ENCODE measurements at places on chromosomes 3 and 15. TPM values are rescaled to one million over a fixed set of nuclear protein-coding genes. Genes with fewer than 3 reads are reported as not detected.

DNA sequence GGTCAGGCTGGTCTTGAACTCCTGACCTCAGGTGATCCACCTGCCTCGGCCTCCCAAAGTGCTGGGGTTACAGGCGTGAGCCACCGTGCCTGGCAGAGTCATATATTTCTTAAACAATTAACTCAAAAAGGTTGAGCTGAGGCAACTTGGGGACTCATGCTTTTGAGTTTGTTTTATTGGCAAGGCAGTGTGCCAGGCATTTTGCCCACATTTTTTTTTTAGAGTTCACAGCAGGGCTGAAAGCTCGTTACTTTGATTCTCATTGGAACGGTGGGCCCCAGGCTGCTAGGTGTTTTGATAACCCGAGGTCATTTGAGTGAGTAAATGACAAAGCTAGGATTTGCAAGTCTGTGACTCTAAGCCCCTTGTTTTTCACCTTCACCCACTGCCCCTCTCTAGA, 76.2 kb downstream of the CCK start:
- no peaks in the 10 kb centered on the region for H3K27me3 ChIP-seq
- peaks cover 13% of the 10 kb centered on the region for H3K36me3 ChIP-seq
- peaks cover 15% of the 10 kb centered on the region for H3K4me1 ChIP-seq
- DNase-seq: peak; percentile 74

GRCh38 chr15:25439369-25439836, 579 bp upstream of the UBE3A start:
- peaks cover 16% of the 10 kb centered on the region for H3K4me1 ChIP-seq
- H3K36me3 ChIP-seq: no peaks in the 10 kb centered on the region
- H3K4me3 ChIP-seq: peak overlapping the region; percentile 85
- H3K27me3 ChIP-seq: no peaks in the 10 kb centered on the region

DNA sequence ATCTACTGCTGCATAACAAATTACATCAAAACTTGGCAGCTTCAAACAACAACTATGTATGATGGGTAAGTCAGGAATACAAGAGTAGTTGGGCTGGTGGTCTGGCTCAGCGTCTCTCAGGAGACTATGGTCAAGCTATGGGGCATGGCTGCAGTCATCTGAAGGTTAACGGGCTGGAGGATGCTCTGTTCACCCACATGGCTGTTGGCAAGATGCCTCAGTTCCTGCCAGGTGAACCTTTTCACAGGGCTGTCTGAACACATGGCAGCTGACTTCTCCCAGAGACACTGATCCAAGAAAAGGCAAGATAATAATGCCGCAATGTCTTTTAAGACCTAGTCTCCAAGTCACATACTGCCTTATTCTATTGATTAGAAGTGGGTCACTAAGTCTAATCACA, 63.7 kb downstream of the GPR176 start:
- no peak for DNase-seq
- no peak overlapping the region for H3K27ac ChIP-seq
- H3K4me1 ChIP-seq: peaks cover 12% of the 10 kb centered on the region
- no peak overlapping the region for H3K4me3 ChIP-seq

DNA sequence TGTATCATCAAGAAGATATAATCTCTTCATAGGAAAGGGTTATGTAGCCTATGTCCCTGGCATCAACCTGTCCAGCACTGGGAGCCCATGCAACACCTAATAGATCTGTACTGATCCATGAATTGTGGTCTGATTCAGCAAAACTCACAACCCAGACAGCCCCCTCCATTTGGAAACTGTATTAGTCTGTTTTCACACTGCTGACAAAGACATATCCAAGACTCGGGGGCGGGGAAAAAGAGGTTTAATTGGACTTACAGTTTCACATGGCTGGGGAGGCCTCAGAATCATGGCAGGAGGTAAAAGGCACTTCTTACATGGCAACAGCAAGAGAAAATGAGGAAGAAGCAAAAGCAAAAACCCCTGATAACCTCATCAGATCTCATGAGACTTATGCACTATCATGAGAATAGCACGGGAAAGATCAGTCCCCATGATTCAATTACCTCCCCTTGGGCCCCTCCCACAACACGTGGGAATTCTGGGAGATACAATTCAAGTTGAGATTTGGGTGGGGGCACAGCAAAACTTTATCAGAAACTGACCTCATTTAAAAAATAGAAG, 83.3 kb downstream of the TRIM42 start:
- H3K4me1 ChIP-seq: no peaks in the 10 kb centered on the region
- no peak overlapping the region for H3K27ac ChIP-seq
- no peak for DNase-seq
- H3K4me3 ChIP-seq: no peak overlapping the region
- H3K27me3 ChIP-seq: no peaks in the 10 kb centered on the region

DNA sequence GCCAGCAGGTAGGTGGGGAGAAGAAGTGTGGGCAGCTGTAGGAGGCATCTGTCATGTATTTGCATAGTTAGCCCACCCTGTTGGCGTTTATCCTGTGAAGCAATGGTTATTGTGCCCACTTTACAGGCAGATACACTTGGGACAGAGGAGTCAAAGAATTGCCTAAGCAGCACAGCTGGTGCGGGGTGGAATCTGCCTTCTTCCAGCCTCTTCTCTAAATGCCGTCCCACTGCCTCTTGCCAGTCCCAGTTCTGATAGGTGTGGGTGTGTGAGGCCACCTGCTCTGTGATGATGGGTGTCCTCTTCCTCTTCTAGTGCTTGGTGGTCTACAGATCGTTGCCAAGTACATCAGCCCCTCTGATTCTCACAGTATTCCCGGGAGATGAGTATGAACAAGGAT, 80.9 kb downstream of the ABHD5 start:
- peaks cover 40% of the 10 kb centered on the region for H3K4me1 ChIP-seq
- no peaks in the 10 kb centered on the region for H3K27me3 ChIP-seq
- H3K36me3 ChIP-seq: no peaks in the 10 kb centered on the region
- no peak for DNase-seq
- H3K4me3 ChIP-seq: no peak overlapping the region
- H3K27ac ChIP-seq: no peak overlapping the region

DNA sequence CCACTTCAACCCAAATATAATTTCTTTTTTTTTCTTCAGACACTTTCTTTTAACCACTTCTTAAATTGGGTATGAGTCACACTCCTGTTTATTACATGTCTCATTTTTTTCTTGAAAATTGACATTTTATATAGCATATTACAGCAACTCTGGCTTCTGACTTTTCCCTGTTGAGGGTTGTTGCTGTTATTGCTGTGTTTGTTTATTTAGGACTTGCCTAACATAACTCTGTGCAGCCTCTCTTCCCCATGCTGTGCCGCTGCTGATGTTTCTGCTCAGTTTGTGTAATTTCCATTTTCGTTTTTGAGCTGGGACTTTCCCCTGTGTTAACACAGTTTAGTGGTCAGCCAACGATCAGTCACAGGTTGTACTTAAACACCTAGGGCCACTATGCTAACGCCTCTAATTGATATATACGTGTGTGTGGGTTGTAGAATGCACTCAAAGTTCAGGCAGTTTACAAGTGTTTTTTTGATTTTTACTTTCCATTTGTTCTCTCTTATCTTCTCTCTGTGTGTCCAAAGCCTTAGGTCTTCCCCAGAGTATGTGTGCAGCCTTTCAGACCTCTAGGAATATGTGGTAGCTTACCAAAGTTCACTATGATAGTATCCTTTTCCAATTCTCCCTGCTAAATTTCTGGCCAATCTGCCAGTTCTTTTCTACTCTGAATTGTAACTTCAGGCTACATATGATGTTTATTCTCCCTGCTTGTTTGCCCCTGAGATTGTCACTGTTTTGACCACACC, 337.2 kb downstream of the ZBTB20 start:
- no peak overlapping the region for H3K27ac ChIP-seq
- DNase-seq: no peak
- no peaks in the 10 kb centered on the region for H3K36me3 ChIP-seq
- no peak overlapping the region for H3K4me3 ChIP-seq
- no peaks in the 10 kb centered on the region for H3K4me1 ChIP-seq

DNA sequence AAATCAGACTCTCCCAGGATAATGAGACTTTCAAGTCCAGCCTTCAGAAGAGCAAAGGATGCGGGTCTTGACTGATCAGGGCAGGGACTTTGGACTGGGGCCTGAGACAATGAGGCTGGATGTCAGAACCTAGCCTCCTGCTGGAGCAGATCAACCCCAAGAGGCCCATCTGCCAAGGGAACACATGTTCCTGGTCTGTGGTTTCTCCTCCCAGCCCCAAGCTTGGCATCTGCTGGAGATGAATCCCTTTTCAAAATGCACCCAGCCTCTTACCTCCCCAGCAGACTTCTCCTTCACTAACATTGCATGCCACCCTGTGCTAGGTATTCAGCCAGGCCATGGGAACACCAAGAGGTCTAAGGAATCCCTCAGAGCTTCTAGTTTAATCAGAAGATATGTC, 43.7 kb upstream of the MFGE8 start:
- H3K36me3 ChIP-seq: no peaks in the 10 kb centered on the region
- H3K27ac ChIP-seq: no peak overlapping the region
- no peak for DNase-seq
- H3K4me1 ChIP-seq: no peaks in the 10 kb centered on the region

DNA sequence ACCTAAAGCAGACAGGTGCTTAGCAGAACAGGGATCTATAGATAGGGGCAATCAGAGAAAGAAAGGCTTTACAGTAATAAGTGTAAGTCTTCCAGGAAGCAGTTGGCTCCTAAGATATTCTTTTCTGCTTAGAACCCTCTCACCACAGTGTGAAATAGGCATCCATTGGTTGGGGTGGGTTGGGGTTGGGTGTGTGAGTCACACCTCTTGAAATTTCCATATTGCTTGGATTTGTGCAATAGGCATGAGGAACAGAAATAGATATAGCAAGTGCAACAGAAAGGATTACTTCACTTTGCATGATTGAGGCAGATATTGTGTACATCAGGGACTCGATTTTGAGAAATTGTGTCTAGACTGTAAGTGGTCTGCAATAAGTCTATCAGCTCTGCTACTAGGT, 200.1 kb upstream of the GAP43 start:
- no peak overlapping the region for H3K4me3 ChIP-seq
- DNase-seq: no peak
- H3K36me3 ChIP-seq: no peaks in the 10 kb centered on the region
- no peaks in the 10 kb centered on the region for H3K27me3 ChIP-seq

DNA sequence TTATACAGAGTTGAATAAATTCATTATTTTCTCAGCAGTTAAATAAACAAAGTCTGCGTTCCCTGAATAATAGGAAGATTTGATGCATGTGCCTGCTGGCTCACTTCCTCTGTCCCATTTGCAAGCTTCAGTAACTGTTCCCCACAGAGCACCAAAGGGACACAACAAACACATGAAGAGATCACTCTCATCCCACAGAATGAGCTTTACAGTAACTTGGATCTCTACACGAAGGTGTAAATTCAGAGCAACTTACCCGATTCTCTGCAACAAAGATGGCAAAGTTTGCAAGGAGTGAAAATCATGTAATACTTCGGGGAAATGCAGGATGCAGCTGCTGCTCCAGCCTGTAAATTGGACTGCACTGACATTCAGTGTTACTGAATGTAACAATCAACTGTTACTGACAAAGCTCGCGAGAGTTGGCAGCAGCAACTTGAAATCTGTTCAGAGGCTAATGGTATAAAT, at the start of gene BCHE:
BCHE (minus strand) TSS at position 366 of the 468 bp plus-strand sequence. CDS start 6,390 bp downstream, outside the sequence.
- H3K27me3 ChIP-seq: no peaks in the 10 kb centered on the region
- H3K4me1 ChIP-seq: no peaks in the 10 kb centered on the region
- H3K36me3 ChIP-seq: no peaks in the 10 kb centered on the region
- peak within 1 kb of the TSS; percentile 5 for H3K4me3 ChIP-seq
- H3K27ac ChIP-seq: no peak within 1 kb of the TSS

GRCh38 chr3:21062831-21063294, 688.1 kb downstream of the ZNF385D start:
- H3K36me3 ChIP-seq: no peaks in the 10 kb centered on the region
- H3K4me1 ChIP-seq: no peaks in the 10 kb centered on the region
- no peak overlapping the region for H3K4me3 ChIP-seq
- H3K27ac ChIP-seq: no peak overlapping the region
- H3K27me3 ChIP-seq: no peaks in the 10 kb centered on the region
- DNase-seq: no peak

DNA sequence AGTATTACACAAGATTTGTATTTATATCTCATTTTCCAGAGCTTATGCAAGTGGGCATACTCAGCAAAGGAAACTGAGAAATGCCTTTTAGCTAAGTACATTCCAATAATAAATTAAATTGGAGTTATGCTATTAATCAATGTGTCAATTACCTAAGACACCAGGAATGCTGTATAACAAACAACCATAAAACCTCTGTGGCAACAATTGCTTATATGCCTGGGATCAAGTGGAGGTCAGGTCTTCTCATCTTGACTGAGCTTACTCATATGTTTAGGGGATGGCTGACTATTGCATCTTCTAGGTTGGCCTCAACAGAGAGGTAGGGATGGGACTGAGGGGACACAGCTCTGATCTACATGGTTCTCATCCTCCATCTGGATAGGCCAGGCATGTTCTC, 30.7 kb downstream of the CD200R1L start:
- H3K27me3 ChIP-seq: peaks cover 5% of the 10 kb centered on the region
- DNase-seq: no peak
- H3K36me3 ChIP-seq: no peaks in the 10 kb centered on the region
- no peak overlapping the region for H3K27ac ChIP-seq

DNA sequence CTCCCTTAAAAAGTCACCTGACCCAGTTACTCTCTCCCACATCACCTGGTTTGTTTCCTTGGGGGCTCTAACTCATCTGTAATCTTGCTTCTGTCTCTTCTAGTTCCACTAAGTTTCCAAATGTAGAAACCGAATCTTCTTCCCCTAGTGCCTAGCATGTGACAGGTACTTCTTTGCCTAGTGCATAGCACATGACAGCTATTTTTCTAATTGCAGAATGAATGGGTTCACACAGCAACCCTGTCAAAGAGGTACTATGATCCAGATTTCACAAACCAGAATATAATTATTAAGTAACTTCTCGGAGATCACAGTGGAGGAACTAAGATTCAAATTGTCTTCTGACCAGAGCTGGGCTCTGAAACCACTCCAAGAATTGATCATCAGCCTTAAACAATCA, 7.4 kb downstream of the DPH3 start:
- no peaks in the 10 kb centered on the region for H3K4me1 ChIP-seq
- peaks cover 4% of the 10 kb centered on the region for H3K36me3 ChIP-seq

- no peak overlapping the region for H3K27ac ChIP-seq
- no peak overlapping the region for H3K4me3 ChIP-seq
- H3K4me1 ChIP-seq: peaks cover 13% of the 10 kb centered on the region
These were observed 6.1 kb upstream of the DUSP7 start for GRCh38 chr3:52062505-52062904.

DNA sequence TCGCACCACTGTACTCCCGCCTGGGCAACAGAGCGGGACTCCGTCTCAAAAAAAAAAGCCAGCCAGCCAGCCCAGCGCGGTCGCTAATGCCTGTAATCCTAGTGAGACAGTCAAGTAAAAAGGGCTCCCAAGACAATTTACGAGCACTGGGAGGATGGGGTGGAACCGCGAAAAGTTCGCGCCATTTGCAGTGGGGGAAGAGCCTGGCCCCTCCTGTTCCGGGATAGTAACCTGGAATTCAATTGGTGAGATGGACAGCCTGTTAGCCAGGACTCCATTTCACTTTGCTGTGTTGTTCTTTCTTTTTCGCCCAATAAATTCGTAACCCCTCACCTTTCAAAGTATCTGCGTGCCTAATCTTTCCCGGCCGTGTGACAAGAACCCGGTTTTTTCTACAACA, 19.5 kb downstream of the SLC4A7 start:
- H3K27me3 ChIP-seq: no peaks in the 10 kb centered on the region
- no peak overlapping the region for H3K27ac ChIP-seq
- no peak overlapping the region for H3K4me3 ChIP-seq
- no peak for DNase-seq
- no peaks in the 10 kb centered on the region for H3K36me3 ChIP-seq

NAALADL2 gene
- polyA plus RNA-seq: 0.86 TPM

HGD gene
- 0.33 TPM for polyA plus RNA-seq

IQCF5 gene
- not detected for polyA plus RNA-seq

P2RY14 gene
- not detected for polyA plus RNA-seq
